ENCODE measurements at places on chromosomes 1 and 21.

- DNase-seq = no peak
These were observed 16.6 kb downstream of the CACNA1S start for GRCh38 chr1:201095581-201095980.

DNA sequence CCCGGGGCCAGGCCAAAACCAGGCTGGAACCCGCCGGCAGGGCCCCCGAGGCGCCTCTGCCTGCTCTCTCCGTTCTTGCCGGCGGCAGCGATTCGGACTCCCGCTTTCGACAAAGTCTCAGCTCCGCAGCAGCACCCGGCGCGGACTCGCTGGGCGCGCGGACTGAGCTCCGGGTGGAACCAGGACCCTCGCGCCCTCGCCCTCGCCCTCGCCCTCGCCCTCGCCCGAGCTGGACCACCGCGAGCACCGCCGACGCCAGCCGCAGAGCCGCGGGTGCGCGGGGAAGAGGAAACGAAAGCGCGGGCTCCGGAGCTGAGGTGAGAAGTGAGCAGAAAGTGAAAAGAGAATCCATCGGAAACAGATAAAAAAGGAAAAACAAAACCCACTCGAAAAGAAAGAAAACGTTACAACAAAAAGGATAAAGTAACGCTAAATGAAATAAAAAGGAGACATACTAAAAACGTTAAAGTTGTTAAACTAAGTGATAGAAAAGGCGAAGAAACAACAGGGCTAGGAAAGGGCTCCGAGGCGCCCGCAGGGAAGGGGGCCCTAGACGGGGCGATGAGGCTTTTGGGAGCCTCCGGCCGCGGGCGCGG is 64.9 kb downstream of the MEF2D start:
- DNase-seq = no peak

- no peak for DNase-seq
These were observed 18.9 kb downstream of the DBT start for GRCh38 chr1:100230765-100231164.

DNA sequence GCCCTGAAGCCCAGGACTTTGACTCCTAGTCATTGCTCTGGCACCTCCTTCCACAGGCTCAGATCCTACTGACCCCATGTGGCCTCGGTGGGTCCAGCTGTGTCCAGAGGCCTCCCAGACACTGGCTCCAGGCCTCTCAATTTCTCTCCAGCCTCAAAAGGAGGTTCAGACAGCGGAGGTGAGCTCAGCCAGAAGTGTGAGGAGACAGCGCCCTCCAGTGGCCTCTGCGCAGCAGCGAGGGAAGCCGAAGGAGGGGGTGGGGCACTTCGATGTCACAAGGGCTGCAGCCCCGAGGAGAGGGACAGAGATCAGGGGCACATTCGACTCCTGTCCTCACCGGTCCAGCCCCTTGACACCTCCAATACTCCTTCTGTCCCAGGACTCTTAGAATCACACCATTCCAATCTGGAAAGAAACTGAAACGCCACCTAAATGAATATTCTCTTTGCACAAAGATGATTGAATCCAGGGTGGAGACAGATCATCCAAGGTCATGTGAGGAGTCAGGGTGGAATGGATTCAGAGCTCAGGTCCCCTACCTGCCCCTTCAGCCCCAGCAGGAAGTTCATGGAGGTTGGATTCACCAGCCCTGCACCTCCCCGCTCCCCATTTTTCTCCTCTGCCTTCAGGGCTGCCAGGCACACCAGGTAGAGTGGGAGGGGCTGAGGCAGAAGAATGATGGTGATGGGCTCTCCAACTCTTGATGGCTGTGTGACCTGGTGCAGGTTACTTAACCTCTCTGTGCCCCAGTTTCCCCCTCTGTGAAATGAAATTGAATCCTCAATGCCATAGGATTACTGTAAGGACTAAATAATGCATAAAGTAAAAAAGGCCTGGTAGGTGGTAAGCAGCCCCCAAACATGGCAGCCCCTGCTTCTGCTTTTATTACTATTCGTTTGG is 34.8 kb upstream of the ZBTB40 start:
- DNase-seq = peak; percentile 80

DNA sequence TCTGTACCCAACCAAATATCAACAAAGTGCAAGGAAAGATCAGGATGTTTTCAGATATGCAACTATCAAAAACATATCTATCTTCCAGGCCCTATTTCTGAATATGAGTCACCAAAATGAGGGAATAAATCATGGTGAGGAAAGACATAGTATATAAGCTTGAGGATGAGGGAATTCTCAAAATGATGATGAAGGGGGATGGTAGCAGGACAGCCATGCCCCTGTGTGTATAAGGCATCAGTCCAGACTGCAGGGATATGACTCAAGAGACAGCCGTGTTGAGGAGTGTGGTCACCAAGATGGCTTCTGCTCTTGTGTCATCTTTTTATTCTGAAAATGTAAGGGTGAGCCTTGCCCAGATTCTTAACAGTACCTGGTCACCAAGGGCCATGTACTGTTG is 4.4 kb upstream of the WDR64 start:
- DNase-seq = no peak
